ENCODE measurements at places on chromosomes 5 and 9.

- DNase-seq, result no peak
These were observed 455 bp downstream of the KIF20A start for GRCh38 chr5:138179277-138179857.

- no peak for DNase-seq
These were observed 140.8 kb upstream of the OTULINL start for GRCh38 chr5:14440582-14441431.

GRCh38 chr9:134693641-134694367 lies 52.2 kb downstream of the COL5A1 start:
- no peak for DNase-seq

DNA sequence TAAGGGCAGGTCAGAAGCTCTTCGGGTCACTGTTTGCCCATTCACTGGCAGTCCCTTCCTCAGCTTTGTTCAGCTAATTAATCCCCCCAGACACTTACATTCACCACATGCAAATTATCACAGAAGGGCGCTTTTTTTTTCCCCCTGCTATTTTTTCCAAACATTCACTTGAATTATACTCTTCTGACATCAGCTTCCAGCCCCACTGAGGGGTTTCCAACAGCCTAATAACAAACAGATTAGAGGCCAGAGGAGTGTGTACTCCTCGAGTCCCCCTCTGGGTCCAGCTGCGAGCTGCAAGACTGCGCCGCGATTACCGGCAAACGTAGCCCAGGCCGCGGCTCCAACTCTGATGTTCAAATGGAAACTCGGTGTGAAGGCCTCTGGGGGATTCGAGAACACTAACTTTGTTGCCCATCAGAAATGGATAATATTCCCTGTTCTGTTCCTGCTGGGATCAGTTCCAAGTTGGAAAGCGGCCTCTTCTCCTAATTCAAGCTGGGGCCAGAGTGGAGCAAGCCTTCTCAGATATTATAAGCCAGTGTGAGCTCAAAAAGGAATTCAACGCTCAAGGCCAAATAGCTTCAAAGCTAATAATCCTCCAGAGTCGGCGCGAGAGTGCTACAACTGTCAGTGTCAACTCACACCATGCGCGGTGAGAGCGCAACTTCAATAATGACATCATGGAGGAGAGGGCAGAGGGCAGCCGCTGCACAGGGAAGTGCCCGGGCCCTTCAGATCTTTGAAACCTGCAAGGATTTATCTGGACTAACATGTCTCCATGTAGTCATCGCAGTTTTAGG lies 560.8 kb downstream of the BNC2 start:
- DNase-seq, result no peak

DNA sequence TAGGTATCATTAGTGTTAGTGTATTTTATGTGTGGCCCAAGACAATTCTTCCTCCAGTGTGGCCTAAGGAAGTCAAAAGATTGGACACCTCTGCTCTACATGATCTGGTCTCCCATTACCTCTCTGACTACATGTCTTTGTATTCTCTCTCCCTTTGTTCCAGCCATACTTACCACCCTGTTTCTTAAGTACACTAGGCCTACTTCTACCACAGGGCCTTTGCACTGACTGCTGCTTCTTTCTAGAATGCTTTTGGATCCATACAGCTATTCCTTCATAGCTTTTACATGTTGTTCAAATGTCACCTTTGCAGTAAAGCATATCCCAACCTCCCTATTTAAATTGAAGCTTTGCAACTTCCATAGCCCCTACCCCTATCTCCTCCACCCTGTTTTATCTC lies 5.4 kb downstream of the XRCC4 start:
- no peak for DNase-seq

DNA sequence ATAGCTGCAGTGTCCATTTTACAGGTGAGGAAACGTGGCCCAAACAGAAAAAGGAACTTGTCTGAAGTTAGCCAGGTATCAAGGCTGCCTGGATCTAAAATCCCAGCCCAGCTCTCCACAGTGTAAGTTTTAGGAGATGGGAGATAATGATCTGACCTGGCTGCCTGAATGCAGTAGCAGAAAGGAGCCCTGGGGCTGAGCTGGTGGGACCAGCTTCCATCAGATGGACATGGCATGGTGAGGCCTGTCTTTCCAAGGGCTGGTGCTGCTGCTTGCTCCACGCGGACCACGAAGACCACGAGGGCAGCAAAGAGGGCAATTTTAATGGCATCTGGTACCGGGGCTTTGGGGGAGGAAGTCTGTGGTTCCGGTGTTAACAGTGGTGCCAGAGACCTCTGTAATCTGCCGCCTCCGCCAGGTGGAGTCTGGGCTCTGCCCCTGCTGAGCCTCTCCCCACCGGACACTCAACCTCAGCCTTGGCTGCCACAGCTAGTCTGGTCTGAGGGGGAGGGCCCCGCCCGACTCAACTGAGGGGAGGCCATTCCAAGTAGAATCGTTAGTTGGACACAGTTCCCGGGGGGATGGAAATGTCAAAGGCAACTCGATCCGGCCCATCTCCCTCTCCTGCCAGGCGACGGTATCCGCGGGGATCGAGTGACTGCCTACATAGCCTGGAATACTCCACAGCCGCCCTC lies 650 bp downstream of the MYORG start:
- peak; percentile 40 for DNase-seq

DNA sequence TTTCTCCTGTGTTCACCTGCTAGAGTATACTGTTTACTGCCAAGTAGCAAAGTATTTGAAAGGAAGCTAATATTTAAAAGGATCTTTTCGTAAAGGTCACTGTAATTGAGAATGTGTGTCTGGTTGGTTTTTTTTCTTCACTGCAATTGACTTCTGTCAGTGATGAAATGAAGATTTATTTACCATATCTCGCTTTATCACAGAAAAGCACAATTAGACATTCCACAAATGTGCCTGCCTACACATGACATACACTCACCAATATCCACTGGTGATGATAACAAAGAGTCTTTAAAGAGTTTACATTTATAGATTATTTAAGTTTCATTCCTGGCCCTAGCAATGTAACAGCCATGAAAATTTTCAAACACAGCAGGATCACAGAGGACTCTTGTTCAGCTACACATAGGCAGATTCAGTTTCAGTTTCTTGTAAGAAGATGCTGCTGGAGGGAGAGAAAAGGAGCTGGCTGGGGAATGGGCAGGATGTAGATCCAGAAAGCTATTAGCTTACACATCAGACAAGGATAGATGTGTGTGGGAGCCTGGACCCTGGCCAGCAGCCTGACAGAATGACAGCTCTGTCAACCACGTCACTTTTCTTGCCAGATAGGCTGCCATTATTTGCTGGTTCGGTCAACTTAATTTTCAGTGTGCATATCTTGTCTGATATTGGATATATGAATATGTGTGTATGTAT lies 104.0 kb downstream of the GDNF start:
- DNase-seq, result no peak

DNA sequence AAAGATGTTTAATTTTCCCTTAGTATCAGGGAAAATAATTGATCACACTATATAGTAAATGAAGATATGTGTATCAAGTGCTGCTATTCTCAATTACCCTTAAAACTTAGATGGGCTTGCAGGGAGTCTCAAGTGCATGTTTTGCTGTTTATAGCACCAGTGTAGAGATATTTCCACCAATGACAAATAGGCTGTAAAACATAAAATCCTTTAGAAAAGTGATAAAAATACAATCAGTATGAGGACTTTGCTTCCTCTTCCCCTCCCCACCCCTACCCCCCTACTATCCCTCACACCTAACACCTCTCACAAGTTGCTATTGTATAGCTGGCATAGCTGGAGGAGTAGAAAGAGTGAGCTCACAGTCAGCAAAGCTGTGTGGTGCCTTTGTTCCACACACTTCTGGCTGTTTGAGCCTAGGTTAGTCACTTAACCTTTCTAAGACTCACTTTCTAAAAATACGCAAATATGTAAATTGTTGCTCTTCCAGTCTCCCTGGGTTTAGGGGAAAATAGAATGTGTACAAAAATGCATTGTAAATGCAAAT lies 93.1 kb downstream of the PDE4D start:
- no peak for DNase-seq

DNA sequence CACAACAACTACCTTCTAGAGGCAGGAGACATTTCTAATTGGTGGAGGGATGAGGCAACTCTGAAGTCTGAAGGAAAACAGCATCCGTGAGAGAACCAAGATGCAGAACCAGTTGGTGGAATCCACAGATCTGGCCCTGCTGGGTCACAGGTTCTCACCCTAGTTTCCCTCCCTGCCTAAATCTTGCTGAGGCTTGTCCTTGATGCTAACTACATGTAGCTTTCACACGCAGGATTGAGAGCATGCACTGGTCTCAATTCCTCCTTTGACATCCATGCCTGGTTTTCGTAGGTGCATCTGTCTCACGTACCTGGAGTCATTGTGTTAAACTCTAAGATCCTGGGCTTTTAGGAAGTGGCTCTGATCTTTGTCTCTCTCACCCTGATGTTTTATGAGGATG lies 9.7 kb upstream of the F2RL1 start:
- no peak for DNase-seq

GRCh38 chr5:25006734-25007133 lies 362.0 kb upstream of the CDH10 start:
- peak; percentile 5 for DNase-seq

- DNase-seq, result peak; percentile 28
These were observed 38.4 kb downstream of the LMX1B start for GRCh38 chr9:126652140-126652582.

DNA sequence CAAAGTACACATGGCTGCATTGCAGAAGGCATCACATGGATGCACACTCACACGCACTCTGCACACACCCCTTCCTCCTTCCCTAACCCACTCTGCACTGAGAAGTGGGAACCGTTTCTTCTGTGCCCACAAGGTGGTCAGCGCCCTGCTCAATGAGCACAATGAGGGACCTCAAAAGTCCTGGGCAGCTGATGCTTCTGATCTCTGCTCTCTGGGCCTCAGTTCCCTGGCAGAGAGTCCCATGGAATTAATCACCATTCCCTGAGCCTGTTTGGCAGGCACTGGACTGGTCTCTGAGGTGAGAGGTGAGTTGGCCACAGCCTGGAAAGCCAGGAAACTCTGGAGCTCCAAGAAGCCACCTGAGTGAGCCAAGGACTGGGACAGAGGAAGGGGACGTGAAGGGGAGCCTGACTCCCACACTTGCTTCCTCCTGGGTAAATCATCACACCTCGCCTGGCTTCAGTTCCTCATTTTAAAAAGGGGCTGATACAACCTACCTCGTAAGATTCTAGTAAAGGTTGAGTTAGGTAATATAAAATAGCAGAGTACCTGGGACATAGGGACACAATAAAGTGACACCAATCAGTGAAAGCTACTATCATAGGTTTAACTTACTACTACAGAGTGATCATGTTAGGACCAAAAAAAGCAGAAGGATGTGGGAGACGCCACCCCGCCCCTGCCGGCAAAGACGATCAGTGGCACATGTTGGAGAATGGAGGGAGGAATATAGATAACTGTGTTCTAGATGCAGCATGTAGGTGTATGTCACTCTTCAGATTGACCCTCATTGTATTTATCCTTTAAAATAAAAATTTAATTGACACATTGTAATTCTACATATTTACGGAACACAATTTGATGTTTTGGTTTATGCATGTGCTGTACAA lies 21.1 kb upstream of the IGFBPL1 start:
- DNase-seq, result no peak

DNA sequence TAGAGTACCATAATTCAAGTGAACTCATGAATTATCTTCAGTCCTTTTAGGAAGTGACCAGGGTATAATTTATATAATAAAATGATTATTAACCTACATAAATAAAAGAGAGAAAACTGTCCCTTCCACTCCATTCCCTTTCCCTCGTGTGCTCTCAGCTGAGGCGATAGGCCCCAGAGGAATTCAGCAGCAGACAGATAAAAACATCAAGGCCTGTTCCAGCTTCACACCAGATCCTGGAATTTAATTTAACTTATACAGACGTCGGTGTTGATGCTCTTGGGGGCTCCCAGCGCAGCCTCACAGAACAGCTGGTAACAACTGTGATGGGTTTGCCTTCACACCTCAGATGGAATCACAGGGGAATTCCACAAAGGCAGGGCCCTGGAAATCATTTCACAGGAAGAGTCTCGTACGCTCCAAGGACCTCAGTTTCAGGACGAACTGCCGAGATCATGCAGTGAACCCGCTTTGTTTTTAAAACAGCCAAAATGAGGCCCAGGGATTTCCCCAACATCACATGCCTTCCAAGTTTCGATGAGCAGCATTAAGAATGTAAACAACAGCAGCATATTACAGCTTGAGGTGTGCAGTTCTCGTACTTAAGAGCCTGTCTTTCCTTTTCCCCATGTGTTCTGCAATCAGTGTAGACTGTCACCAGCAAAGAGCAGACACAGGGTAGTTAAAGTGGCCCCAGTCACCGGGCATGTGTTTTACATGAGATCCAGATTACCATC lies 73.6 kb upstream of the ALDH1B1 start:
- DNase-seq, result no peak

DNA sequence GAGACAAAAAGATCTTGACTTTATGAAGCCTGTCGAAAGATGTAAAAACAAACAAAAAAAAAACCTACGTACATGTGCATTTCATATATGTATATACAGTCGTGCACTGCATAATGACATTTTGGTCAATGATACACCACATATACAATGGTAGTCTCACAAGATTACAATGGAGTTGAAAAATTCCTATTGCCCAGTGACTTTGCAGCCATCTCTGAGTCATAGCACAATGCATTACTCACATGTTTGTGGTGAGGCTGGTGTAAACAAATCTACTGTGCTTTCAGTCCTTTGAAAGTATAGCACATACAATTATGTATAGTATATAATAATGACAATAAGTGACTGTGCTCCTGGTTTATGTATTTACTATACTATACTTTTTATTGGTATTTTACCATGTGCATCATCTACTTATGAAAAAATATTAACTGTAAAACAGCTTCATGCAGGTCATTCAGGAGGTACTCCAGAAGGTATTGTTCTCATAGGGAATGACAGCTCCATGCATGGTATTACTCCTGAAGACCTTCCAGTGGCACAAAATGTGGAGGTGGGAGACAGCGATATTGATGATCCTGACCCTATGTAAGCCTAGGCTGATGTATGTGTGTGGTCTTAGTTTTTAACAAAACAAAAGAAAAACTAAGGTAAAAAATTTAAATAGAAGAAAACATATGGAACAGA lies 73.7 kb upstream of the FST start:
- DNase-seq, result peak; percentile 27

- DNase-seq, result no peak
These were observed 311.2 kb downstream of the TRIM32 start for GRCh38 chr9:116998305-116998704.

DNA sequence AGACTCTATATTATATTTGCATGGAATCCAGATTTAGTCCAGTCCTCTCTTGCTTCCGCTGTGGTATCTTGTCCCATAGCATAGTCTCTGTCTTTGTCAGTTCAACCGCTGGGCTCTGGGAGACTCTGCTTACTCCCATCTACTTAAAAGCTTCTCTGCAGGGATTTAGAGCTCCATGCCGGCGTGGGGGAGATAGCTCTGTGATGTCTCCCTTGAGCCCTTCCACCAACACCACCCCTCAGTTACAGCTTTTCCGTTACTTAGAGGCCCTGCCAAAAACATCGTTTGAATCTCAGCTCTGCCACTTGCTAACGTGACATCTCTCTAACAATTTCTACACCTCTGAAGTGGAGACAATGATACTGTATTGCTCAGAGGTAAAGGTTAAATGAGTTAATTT lies 306.1 kb upstream of the ZNF608 start:
- DNase-seq, result no peak

GRCh38 chr5:57298295-57298984 lies 124.6 kb downstream of the GPBP1 start:
- peak; percentile 74 for DNase-seq

- no peak for DNase-seq
These were observed 218.8 kb upstream of the NR4A3 start for GRCh38 chr9:99602854-99603253.

Measured in PC-9 (cell line).